ENCODE measurements at places on chromosomes 13 and 19. TPM values are rescaled to one million over a fixed set of nuclear protein-coding genes. Genes with fewer than 3 reads are reported as not detected.
A peak's percentile ranks its signal among the peaks of the same experiment; 100 is the strongest.

DNA sequence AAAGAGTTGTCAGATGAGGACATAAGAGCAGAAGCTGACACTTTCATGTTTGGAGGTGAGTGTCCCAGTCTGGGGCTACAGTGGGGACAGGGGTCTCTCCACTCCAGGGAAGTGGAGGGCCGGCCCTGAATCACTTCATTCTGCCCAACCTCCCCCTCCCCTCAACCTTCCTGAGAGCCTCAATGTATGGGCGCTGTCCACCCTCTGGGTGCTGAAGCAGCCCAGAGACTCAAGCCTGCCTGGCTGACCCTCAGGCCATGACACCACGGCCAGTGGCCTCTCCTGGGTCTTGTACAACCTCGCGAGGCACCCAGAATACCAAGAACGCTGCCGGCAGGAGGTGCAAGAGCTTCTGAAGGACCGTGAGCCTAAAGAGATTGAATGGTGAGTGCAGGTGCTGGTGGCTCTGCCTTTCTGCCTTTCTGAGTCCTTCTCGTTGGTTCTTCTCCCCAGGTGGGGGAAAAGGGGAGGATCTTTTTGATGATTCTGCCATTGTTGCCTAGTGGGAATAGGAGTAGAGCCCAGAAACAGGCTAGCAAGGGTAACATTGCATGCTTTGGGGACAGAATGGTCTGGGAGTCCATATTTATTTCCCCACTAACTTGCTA lies 8.8 kb downstream of the CYP4F8 start:
- no peaks in the 10 kb centered on the region for H3K36me3 ChIP-seq
- no peak overlapping the region for H3K27ac ChIP-seq
- H3K4me1 ChIP-seq = no peaks in the 10 kb centered on the region
- H3K27me3 ChIP-seq = peaks cover 29% of the 10 kb centered on the region

DNA sequence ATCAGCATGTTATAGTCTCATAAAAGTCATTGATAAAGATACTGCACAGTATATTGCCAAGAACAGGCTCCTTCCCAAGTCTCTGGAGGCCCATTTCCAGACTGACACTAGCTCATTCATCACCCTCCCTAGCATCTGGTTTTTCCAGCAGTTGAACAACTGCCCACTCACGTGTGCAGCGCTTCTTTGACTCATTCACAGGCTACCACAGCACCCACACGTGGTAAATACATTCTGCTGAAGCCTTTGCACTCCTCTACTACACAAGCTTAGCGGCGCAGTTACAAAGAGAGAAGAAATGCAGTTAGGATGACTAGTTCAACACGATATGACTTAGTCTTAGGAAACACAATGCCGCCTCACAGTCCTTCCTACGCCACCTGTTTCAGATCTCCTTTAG lies 87.7 kb downstream of the DOCK9 start:
- DNase-seq = no peak
- no peak overlapping the region for H3K4me3 ChIP-seq
- H3K36me3 ChIP-seq = no peaks in the 10 kb centered on the region
- no peaks in the 10 kb centered on the region for H3K4me1 ChIP-seq
- no peaks in the 10 kb centered on the region for H3K27me3 ChIP-seq

DNA sequence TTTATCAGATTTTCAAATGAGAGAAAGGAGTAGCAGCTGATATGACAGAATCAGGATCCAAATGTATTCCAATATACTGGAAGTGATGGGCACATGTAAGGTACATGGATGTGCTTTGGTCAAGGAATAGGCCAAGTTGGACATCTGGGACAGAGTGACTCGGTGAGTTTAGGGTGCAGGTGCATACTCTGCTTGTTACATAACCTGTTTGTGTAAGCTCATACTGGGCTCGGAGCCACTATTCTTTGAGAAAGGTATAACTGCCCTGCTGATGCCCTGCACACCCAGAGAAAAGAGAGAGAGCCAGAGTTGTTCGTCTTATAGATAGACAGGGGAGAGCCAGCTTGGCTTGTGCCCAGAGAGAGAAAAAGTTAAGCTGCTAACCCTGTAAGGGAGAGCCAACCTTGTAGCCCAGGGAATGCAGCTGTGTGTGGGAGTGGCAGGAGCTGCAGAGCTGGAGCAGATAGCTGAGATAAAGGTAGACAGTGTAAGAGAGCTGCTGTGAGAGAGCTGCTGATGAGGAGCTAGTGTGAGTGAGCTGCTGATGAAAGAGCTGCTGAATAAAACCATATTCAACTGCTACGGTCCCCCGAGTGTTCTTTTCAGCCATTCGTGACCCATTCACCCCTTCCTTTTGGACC lies 40.7 kb upstream of the N4BP2L1 start:
- H3K27me3 ChIP-seq = no peaks in the 10 kb centered on the region
- no peak overlapping the region for H3K27ac ChIP-seq
- no peaks in the 10 kb centered on the region for H3K36me3 ChIP-seq
- no peak for DNase-seq

Gene RTBDN
- not detected for total RNA-seq

GRCh38 chr19:44051650-44052402 lies at the start of gene ZNF223:
ZNF223 (plus strand) TSS chr19:44052036; CDS start chr19:44055177, 3,141 bp downstream.
- peak; percentile 93 for DNase-seq
- H3K27ac ChIP-seq = peak within 1 kb of the TSS; percentile 85
- peak within 1 kb of the TSS; percentile 87 for H3K4me3 ChIP-seq

GRCh38 chr13:30802501-30802900 lies 67.2 kb downstream of the ALOX5AP start:
- peaks cover 9% of the 10 kb centered on the region for H3K4me1 ChIP-seq
- DNase-seq = no peak
- H3K27ac ChIP-seq = peak overlapping the region; percentile 85
- H3K36me3 ChIP-seq = no peaks in the 10 kb centered on the region
- H3K27me3 ChIP-seq = no peaks in the 10 kb centered on the region

- H3K27me3 ChIP-seq = no peaks in the 10 kb centered on the region
- H3K27ac ChIP-seq = no peak overlapping the region
These were observed 103.7 kb upstream of the EDNRB start for GRCh38 chr13:78022164-78022877.

GRCh38 chr19:18282021-18282787 lies 782 bp upstream of the JUND start:
- DNase-seq = no peak
- H3K4me3 ChIP-seq = peak overlapping the region; percentile 95
- peak overlapping the region; percentile 100 for H3K27ac ChIP-seq
- H3K27me3 ChIP-seq = no peaks in the 10 kb centered on the region
- H3K4me1 ChIP-seq = no peaks in the 10 kb centered on the region
- no peaks in the 10 kb centered on the region for H3K36me3 ChIP-seq

Gene CKM
- not detected for total RNA-seq

GRCh38 chr13:111597191-111597611 lies 276.8 kb downstream of the TEX29 start:
- no peak for DNase-seq
- no peak overlapping the region for H3K4me3 ChIP-seq
- no peak overlapping the region for H3K27ac ChIP-seq
- H3K36me3 ChIP-seq = no peaks in the 10 kb centered on the region
- H3K4me1 ChIP-seq = no peaks in the 10 kb centered on the region

Gene TINCR
- 1.3 TPM for total RNA-seq

DNA sequence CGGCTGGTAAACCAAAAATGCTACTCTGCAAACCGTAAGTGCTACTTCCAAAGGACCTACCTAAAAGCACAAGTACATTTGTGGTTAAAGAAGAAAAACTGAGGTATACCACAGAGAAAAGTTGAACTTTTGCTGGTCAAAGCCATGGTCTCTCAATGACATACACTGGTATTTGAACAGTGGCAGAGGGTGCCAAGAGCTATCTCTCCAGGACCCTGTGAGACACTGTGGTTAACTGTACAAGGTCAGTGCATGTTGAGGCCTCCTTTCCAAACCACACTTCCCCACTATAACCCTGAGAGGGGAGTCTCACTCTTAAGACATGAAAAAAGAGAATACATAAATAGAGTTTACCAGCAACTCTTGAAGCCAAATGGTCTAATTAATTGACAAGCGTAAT lies 49.5 kb downstream of the COL4A1 start:
- no peaks in the 10 kb centered on the region for H3K27me3 ChIP-seq
- H3K27ac ChIP-seq = no peak overlapping the region
- no peak for DNase-seq
- no peaks in the 10 kb centered on the region for H3K4me1 ChIP-seq

DNA sequence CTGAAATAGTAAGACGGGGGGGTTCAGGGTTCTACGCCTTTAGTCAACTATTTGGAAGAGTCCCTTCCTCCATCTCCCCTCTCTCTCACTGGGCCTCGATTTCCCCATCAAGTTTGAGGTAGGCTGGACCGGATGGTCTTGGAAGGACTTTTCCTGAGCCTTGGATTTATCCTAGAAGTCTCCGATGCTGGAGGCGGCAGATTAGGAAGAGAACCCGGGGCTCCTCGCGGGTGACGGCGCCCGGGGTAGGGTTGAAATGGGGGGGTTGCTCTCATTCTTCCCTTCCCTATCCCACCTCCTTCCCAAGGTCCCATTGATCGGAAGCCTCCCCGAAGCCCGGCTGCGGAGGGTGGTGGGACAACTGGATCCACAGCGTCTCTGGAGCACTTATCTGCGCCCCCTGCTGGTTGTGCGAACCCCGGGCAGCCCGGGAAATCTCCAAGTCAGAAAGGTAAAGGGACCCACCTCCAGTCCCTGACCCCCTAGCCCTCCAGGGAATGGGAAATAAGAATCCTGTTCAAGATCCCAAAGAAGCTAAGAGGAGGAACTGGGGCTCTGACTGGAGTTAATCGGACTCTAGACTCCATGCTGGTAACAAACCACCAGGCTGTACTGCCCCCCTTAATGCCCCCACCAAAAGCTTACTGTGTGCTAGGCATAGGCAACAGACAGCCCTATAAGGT lies 781 bp downstream of the QPCTL start:
- peak overlapping the region; percentile 94 for H3K27ac ChIP-seq
- H3K36me3 ChIP-seq = no peaks in the 10 kb centered on the region
- no peaks in the 10 kb centered on the region for H3K4me1 ChIP-seq
- DNase-seq = peak; percentile 80
- H3K27me3 ChIP-seq = no peaks in the 10 kb centered on the region
- peak overlapping the region; percentile 90 for H3K4me3 ChIP-seq

DNA sequence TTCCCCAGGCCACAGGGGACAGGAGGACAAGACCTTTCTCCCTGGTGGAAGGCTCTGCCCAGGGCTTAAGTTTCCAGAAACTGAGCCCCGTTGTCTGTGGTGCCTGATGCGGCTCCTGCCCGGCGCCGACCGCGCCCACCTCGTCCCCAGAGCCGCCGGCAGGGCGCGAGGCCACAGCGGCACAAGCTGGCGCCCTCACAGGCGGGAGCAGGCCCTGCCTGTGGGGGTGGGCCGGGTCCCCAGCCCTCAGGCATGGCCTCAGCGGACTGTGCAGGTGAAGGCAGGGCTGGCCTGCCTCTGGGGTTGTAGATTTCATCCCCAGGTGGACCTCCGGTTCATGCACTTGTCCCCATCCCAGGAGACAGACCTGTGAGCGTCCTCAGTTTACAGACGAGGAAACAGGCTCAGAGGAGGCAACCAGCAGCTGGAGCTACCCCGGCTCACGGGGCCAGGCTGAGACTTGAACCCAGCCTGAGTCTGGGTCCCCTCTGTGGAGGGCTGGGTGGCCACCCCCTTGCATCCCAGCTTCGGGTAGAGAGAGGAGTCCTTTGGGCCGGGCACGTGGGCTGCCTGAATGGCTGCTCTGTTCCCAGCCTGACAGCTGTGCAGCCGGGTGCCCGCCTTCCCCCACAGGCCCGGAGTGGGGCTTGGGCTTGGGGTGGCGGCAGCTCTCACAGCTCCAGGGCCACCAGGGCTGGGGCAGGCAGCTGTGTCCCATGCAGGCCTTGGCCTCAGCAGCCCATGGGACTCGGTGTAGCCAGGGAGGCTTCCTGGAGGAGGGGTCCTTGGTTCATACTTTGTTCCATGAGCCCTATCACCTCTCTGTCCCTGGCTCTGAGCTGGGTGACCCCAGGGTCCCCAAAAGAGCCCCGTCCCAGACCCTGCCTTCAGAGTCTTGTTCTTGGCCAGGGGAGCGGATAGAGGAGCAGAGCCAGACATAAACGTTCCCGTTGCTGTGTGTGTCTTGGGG lies 26.8 kb downstream of the PIAS4 start:
- no peak overlapping the region for H3K27ac ChIP-seq
- H3K4me3 ChIP-seq = no peak overlapping the region
- H3K27me3 ChIP-seq = no peaks in the 10 kb centered on the region
- no peaks in the 10 kb centered on the region for H3K4me1 ChIP-seq
- no peak for DNase-seq
- H3K36me3 ChIP-seq = peaks cover 12% of the 10 kb centered on the region

Gene KCNJ14
- total RNA-seq = 1.0 TPM

GRCh38 chr13:46553521-46553885 lies 533 bp downstream of the LRCH1 start:
- H3K4me3 ChIP-seq = peak overlapping the region; percentile 96
- no peaks in the 10 kb centered on the region for H3K36me3 ChIP-seq
- no peaks in the 10 kb centered on the region for H3K27me3 ChIP-seq
- peak overlapping the region; percentile 96 for H3K27ac ChIP-seq

DNA sequence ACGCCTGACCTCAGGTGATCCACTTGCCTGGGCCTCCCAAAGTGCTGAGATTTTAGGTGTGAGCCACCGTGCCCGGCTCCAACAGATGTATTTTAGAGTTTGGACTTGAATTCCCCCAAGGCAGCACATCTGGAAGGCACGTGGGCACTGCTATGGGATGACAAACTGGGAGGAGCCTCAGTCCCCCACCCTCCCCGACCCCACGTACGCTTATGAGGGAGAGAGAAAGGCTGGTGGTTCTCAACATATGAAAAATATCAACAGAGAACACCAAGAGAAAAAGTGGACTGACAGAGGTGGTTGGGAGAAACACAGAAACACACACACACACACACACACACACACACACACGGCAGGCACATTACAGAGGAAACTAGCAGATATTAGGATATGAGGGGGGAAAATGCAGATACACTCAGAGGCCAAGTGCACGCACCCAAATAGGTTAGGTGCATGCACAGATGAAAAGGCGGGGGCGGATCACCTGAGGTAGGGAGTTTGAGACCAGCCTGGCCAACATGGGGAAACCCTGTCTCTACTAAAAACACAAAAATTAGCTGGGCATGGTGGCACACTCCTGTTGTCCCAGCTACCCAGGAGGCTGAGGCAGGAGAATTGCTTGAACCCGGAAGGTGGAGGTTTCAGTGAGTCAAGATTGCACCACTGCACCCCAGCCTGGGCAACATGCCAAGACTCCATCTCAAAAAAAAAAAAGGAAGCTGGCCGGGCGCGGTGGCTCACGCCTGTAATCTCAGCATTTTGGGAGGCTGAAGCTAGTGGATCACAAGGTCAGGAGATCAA lies 3.2 kb downstream of the STX10 start:
- H3K4me1 ChIP-seq = no peaks in the 10 kb centered on the region
- H3K27ac ChIP-seq = no peak overlapping the region
- H3K27me3 ChIP-seq = no peaks in the 10 kb centered on the region
- H3K36me3 ChIP-seq = no peaks in the 10 kb centered on the region
- no peak overlapping the region for H3K4me3 ChIP-seq
- no peak for DNase-seq

Gene RDH8
- total RNA-seq = not detected
